Activated T-cell treated with anti-CD3 and anti-CD28 coated beads, Interleukin-2, amount 50 U/mL, for 72 hours (primary cell): ENCODE measurements at places on chromosomes 4 and X. TPM values are rescaled to one million over a fixed set of nuclear protein-coding genes. Genes with fewer than 3 reads are reported as not detected.

DNA sequence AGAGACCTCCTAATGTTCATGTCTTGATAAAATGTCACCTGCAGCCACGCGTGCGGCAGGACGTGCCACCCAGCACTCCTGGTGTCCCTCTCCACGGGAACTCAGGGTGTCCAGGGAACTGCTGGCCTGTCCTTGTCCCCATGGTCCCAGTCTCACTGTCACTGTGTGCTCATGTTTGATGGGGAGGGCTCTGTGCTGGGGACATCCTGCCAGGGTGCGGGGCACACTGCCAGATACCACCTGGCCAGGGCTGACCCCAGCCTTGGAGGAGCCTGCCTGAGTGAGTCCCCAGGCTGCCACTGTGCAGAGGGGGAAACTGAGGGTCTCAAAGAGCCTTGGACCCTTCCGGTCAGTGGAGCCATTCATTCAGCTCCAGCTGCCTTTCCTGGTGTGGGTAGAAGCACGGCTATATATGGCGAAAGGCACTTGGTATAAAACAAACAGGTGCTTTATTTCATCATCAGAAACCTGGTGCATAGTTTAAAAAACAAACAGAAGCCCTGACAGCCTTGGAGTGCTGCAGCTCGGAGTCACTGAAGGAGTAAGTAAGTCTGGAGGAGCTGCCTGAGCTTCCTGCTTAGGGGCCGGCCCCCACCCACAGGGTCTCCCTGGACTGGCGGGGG is 33.0 kb downstream of the NOP14 start:
- DNase-seq, result no peak

GRCh38 chrX:153767674-153768055 is 3.6 kb downstream of the PLXNB3 start:
- no peak for DNase-seq

- no peak for DNase-seq
Measured at GRCh38 chr4:54473798-54474197, 184.0 kb upstream of the KIT start.

GRCh38 chr4:91914176-91914804 is 389.5 kb upstream of the GRID2 start:
- DNase-seq, result no peak

The ZAR1 gene
- not detected for total RNA-seq

GRCh38 chr4:159269116-159269515 is 166.2 kb downstream of the RAPGEF2 start:
- DNase-seq, result no peak

DNA sequence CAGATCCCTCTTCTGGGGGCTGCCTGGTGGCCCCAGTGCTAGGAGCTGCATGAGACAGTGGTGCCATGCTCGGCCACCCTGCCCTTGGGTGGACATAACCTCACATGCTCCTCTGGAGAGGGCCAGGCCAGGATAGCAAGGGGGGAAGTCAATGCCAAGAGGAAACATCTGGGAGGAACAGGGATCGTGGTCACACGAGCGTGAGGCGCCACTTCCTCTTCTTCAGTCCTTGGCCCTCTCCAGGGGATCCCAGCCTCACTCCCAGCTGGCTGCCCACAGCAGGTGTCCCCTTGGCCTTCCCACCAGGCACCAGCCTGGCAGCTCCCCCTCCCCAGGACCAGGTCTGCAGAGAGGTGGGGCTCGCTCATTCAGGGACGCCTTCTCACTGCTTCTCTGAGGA is 28.6 kb downstream of the TBC1D14 start:
- no peak for DNase-seq
